ENCODE measurements at places on chromosomes 6 and 20.

DNA sequence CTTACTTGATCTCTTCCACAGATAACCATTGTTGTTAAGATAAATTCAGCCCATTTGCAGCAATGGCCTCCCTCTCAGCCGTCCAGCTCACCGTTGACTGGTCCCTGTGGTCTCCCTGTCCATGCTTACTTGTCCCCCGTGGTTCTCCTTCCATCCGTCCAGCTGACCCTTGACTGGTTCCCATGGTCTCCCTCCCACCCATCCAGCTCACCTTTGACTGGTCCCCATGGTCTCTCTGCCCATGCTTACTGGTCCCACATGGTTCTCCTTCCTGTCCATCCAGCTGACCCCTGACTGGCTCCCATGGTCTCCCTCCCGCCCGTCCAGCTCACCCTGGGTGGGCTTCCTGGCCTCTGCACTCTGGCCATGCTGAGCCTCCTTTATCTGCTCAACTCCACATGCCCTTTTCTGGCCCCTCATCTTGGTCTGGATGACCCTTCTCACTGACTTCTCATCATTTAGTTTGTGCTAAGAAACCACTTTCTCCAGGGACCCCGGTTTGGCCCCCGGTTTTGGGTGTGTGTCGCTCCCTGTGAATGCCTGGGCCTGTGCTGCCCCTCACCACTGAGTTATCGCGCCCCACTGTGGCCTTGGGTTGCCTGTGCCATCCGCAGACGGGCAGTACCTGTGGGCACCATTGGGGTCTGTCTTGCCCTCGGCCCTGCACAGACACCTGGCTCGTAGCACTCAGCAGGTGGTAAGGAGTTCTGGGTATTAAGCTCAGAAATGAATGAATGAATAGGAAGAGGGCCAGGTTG is 146.4 kb downstream of the ERMARD start:
- DNase-seq: no peak

DNA sequence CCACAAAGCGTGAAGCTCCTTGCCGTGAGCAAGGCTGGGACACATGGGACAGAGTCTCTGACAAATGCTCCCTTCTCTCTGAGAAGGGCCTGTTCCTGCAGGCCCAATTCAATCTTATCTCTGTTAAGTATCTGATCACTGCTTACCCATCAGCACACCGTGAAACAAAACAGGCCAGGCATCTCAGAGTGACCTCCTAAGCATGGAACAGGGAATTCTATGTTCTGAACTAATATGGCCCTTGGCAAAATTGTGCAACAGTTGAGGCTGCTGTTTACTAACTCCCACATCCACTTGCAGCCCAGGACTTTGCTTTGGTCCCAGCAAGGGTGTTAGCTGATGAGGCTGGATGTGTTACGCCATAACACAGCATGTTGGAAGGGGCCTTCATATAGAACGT is 79.2 kb downstream of the GCLC start:
- DNase-seq: no peak

DNA sequence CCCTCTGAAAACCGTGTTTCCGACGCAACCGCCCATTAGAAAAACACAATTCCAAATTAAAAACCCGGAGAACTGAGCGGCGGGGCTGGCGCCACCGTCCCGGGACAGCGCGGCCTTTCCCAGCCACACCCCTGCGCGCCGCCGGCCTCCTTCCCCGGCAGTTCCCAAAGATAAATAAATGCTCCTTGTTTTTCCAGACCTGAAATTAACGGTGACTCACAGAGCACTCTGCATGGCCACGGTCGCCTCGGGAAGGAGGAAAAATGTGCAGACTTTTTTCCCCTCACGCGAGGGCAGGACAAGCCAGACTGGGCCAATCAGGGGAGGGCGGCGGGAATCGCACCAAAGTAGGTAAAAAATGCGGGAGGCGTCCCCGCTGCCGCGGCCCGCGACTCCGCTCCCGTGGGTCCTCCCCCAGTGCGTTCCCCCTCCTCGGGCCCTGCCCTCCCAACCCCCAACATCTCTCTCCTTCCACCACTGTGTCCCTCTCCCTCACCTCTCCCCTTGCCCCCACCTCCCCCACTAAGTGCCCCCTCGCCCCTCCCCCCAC is 828 bp upstream of the DSTN start:
- DNase-seq: peak; percentile 8

GRCh38 chr20:20078041-20078440 is 25.7 kb downstream of the CFAP61 start:
- DNase-seq: no peak

- DNase-seq: peak; percentile 94
Observed at GRCh38 chr20:62861726-62862336, at the start of gene TCFL5. Gene TCFL5, minus strand, starts transcription at chr20:62861822. Its CDS starts 152 bp downstream, at chr20:62861670.

DNA sequence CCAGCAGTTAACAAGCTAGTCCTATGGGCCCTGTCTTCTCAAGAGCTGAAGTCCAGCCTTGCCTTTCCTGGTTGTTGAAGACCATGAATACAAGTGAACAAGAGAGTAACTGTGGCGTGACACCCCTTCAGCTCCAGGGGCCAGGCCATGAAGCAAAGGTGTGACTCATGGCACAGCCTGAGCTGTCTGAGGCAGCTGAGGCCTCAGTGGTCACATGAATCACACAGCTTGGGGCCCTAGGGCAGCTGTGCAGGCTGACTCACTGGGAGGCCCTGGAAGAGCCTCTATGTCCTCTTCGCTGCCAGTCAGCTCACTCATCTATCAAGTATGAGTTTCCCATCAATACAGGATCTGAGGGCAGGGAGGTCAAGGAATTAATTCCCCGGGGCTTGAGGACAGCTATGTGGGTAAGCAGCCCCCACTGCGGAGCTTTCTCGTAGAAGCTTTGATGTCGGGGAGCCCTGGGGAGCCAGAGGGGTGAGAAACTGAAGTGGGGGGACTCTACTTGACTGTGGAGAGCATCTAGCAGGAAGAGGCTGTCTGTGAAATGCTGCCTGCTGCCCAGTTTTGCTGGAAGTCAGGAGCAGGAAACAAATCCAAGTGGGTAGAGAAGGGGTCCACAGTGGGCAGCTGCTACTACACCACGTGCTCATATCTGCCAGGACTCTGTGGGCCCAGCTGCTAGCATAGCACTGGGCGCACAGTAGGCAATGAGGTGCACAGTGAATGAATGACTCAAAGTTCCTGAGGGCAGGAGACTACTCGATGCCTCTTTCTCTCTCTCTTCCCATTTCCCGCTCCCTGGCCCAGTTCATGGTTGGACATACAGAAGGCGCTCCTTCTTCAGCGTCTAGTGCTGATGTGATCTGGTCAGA is 13.7 kb upstream of the FAM83C start:
- DNase-seq: no peak

GRCh38 chr6:150865406-150866146 is at the start of gene MTHFD1L:
Gene MTHFD1L, plus strand, starts transcription at chr6:150865702. Its CDS starts 121 bp downstream, at chr6:150865823.
- peak; percentile 77 for DNase-seq

DNA sequence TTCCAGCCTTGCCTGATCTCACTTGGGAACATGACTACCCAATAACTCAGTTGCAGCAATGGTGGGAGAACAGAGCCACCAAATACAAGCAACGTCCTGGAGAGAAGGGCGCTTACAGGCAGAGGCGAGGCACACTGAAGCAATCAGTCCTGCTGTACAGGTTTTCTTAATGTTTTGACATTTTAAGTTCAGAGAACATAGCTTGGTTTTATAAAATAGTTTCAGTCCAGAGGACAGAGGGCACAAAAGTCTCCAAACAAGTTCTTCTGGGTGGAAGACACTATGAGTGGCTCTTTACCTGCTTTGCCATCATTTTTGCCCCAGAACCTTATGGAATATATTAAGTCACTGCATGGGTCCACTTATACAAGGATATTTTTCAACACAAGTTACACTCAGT is 103.4 kb upstream of the KCNG1 start:
- DNase-seq: no peak

- DNase-seq: no peak
Observed at GRCh38 chr6:34090529-34090928, 55.4 kb downstream of the GRM4 start.

DNA sequence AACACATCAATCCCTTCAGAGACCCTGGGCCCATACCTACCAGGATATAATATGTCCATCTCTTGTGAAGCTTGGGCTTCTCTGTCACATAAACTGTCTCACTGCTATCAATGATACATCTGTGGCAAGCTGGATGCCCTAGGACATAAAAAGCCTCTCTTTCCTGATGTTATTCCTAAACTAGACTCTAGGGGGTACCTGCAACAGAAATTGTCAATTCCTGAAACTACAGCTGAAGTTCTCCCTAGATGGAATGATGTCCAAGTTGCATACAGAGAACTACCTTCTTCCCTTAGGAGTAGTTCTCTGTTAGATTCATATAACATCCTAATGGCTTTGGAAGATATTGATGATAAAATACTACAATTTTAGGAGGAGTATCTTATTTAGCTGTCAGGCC is 35.8 kb downstream of the TBX18 start:
- no peak for DNase-seq

DNA sequence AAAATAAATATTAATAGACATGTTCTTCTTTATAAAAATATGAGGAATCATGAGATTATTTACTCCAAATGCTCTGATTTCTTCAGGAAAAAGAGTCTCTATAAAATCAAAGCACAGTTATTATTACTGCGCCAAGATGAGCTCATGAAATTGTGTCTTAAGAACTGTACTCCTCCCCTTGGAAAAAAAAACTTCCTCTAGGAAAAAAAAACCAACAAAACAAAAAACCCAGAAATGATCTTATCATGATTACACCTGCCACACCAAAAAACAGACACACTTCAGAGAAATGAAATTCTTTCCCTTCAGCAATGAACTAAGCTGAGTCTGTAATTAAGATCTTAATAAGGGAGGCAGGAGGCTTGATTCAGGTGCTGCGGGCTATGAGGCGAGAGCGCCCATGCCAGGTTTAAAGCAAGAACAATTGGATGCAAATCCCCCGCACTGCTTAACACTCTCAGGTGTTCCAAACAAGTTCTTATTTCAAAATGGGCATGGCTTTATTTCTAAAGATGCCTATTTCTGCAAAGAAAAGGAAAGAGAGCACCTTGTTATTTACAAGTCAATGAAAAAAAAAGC is 9.1 kb downstream of the NEDD9 start:
- DNase-seq: no peak

DNA sequence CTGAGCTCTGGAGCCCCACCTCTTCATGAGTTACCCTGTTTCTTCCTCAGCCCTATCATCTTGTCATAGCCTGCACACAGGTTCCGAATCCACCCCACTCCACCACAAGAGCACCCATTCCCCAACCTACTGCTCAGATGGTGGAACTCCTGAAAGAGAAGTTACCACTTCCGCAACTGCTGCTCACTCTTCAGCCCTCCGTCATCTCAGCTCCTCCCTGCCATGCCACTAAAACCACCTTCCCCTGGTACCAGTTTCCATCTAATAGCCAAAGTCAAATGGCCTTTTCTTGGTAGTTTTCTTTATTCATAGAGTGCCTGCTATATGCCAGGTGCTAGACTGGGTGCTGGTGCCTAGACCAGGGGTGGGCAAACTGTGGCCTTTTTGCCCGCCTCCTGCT is 3.9 kb downstream of the RAB22A start:
- peak; percentile 51 for DNase-seq

- no peak for DNase-seq
Observed at GRCh38 chr6:151229401-151230276, 10.1 kb upstream of the AKAP12 start.

DNA sequence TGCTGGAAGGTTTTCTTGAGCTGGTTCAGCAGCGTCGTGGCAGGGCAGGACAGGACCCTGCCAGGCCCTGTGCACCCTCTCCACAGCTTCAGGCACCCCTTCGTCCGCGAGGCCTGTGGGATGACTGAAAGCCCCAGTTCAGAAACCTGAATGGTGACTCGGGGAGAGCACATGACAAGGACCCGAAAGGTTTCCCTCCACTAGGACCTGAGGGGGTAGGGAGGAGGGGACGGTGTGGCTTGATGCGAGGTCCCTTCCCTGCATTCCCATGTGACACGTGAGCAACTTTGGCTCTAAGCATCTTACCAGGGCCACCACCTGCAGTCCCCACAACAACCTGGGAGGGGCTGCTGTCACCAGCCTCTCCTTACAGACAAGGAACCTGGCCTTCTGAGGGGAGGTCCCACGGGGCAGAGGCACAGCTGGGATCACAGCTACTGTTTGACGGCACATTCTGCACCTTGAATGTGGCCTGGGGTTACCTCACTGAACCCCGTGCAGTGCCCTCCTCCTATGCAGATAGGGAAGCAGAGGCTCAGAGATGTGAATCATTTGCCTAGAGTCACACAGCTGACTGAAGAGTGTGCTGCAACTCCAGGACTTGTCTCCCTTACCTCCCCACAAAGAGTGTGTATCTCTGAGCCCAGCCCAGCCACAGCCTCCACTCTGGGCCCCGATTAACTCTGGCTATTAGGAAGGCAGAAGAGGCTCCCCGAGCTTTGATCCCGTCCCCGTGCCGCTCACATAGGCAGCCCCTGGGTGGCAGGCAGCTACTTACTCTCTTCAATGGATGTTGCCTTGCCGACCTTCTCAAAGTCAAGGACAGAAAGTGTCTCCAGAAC is 84.6 kb downstream of the PTPN1 start:
- DNase-seq: no peak

GRCh38 chr6:35668744-35669450 is 19.8 kb downstream of the FKBP5 start:
- no peak for DNase-seq

DNA sequence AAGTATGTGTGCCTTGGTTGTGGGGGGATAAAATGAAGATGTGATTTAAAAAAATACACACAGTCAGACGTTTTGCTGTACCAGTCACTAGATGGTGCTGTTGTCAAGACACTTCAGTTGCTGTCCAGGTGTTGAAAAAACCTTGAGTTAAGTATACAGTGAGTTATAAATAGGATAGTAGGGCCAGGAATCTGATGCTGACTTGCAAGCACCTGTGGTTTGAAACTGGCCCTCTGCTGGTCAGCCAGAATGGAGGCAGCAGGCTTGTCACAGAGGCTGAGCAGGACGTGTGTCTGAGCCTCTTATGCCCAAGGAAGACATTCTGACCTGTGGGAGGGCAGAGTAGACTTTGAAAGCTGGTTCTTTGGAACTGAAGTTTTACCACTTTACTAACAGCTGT is 27.8 kb downstream of the RNF8 start:
- DNase-seq: peak; percentile 58

DNA sequence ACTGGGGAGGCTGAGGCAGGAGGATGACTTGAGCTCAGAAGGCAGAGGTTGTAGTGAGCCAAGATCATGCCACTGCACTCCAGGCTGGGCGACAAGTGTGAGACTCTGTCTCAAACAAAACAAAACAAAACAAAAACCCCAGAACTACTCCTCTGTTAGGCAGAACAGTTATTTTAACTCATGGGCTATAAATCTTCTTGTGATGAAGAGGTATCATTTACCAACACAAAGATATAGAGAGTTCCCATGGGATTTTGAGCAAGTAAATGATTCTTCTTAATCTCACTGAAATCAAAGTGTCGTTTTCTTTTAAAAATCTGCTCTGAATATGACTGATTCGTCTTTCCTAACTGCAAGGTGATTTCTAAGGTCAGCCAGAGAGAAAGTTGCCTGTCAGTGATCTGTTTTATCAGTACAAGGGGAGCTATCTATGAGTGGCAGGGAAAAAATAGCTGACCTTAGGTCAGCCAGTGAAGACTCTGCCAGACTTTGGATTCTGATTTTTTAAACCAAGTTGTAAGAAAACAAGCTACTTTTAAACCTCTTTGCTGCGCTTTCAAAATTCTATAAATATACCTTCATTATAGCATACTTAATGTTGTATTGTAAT is 3.8 kb upstream of the DSP start:
- no peak for DNase-seq

Measured in CD4-positive, alpha-beta T cell treated with Interleukin-12 subunit alpha and Interleukin-12 subunit beta, for 1 hour (primary cell).